ENCODE measurements at places on chromosomes 1 and 21.

DNA sequence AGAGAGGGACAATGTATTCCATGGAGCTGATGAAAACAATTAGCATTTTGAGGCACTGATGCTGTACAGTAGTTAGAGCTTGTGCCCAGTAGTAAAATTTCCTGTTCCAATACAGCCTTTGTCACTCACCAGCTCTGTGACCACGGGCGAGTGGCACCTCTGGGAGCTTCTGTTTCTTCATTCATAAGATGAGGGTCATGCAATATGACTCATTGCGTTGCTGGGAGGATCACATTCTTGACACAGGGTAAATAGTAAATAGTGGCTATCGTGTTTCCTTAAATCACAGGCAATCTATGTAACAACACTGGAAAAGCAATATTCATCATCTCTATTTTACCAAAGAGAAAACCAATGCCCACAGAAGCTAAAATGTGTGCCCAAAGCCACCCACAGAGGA lies 4.5 kb upstream of the LRRC52 start:
- no peak for DNase-seq

DNA sequence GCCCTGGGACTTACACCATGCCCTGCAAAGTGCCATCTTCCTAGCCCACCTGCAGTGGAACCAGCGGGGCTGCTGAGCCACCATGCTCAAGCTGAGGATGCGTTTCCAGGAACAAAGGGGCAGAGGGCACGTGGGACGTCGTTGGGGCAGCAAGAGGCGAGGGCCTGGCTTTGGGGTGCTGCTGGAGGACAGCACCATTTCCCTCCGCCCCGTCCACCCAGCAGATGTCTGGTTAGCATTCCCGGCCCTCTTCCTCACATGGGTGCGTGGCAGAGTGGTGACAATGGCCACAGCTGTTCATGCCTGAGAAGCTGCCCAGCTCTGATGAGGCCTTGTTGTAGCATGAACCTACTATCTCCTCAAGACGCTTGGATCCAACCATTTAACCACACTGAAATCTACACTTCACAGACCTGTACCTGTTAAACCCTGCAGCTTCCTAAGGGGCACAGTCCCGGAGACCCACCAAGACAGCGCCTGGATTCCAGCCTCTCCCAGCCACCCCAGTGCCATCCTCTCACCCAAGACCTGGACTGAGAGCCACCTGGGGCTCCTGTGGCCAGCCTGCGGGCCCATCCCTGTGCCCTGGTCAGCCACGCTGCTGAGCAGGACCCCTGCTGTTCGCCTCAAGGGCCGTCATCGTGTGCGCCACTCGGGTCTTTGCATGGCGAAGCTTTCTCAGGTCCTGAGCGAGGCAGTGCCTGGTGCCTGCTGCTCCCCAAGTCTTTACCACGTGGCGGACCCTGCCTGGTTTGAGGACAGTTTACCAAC lies 33.2 kb downstream of the SLC45A1 start:
- DNase-seq, result no peak

DNA sequence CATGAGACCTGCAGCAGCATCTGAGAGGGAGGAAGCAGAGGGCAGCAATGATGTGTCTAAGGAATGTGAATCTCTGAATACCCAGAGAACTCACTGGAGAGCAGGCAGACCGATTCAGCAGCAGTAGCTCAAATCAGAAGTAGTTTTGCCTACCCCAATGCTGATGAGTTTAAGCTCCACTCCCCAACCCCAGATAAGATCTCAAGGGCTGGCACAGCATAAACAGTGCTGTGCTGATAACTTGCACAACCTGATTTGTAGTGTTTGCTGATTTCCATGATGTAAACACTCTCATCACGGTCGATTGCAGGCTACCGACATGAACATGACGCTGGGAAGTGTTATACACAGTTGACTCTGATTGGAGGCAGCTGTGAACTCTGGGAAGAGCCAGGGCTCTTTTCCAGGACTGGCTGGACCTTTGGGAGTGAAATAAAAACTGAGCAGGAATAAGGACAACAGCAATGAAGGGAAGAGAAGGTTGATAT lies 11.2 kb upstream of the HMGCS2 start:
- no peak for DNase-seq

GRCh38 chr1:214553142-214553710 lies 1.8 kb upstream of the PTPN14 start:
- no peak for DNase-seq

- DNase-seq, result no peak
These were observed 54.6 kb upstream of the PRKACB start for GRCh38 chr1:84089465-84089864.

DNA sequence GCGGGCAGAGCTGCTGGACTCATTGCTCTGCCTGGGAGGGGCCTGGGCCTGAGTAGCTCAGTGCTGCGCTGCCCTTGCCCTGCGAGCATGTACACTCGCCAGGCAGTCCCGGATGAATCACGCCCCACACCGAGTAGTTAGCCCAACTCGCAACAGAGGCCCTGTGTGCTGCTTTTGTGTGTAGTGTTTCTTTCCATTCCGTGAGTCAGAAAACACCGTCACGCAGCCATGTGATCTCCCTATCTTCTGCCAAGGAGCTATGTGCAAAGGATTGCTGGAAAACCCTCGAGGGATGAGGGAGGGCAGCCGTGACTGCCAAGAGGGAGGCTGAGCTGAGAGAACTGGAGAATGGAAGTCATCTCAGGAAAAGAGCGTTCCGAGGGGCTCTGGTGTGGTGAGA lies 37.3 kb downstream of the NENF start:
- no peak for DNase-seq

- no peak for DNase-seq
These were observed 116.1 kb upstream of the DPT start for GRCh38 chr1:168845140-168845539.

DNA sequence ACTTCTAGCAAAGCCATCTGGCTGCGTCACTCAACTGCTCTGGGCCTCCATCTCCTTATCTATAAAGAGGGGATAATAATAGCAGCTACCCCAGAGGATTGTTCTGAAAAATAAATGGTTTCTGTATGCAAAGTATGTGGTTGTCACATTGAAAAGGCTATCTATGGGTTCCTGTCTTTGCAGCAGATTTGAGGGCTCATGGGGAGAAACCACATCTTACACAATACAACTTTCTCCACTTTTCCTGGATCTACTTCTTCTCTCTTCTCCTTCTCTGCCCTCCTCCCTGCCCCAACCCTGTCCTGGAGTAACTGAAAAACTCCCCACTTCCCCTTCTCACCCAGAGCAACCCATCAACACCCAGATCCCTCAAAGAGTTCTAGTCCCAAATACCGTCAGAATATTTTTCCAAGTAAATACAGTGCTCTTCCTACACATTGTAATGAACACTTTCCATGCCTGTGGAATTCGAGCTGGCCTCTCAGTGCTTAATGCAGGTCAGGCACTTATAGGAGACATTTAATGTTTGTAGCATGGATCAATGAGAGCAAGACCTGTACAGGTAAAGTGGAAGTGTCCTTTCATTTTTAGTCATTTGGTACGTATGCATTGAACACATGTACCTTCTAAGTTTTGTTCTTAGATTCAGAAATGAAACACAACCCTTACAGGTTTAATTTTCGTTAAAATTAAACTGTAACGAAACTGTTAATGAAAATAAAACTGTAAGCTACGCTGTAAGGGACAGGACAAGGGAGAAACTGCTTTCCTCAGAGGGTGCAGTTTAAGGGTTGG lies 131.9 kb downstream of the AK5 start:
- DNase-seq, result no peak

- no peak for DNase-seq
These were observed 8.7 kb upstream of the ZNF362 start for GRCh38 chr1:33247545-33247944.

DNA sequence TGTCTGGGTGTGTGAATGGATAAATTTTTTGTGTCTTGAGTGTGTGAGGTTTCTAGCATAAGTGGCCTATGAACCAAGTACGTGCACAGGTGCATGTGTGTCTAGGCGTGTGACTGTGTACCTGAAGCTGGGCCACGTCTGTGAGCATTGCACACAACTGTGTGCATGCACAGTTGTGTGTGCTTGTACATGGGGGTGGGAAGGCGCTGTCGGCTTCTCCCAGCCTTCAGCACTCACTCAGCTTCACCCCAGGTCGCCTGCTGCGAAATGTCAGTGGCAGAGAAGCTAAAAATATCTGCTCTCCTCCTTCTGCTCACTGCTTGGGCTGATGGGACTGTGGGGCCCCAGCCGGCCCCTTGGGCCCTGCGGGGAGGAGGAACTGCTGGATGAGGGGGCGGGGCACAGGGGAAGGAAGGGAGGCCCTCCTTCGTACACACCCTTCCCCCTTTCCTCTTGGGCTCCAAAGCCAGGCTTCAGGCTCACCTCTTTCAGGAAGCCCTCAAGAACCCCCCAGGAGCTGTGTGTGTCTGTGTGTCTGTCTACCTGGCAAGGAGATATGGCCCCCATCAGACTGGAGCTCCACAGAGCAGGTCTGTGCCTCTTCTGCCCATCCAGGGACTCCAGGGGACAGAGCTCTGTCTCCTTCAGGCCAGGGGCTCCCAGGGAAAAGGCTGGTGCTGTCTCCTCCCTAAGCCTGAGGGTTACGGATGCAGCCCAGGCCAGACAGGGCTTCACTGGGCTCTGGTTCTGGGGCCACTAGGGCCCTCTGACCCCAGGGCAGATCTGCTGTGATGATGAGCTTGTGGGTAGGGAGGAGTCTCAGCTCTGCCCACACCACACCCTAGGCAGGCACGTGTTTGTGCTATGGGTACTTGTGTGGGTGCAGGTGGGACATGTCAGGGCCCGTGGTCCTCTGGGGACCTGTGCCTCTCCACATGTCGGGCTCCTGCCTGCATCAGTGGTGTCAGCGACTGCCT lies 35.6 kb upstream of the WASF2 start:
- DNase-seq, result peak; percentile 43

DNA sequence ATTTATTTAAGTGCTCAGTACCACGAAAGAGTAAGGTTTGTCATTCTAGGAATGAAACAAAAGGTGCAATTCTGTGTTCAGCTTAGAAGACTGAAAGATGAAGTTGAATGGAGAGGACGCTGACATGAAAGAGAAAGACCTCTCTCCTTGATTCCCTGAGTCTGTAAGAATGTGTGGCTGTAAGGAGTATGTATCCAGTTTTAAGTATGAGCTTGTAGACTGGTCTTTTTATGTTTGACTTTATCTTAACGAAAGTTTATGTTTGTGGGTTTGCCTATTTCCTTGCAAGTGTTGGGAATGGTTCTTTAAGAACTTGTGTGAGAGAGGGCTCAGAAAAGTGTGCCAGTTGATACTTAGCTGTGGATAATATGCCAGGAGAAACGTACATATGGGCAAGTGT lies 1.4 kb downstream of the CHD1L start:
- no peak for DNase-seq

- no peak for DNase-seq
These were observed 14.3 kb upstream of the BLACAT1 start for GRCh38 chr1:205470131-205470530.

- no peak for DNase-seq
These were observed 10.0 kb downstream of the ECHDC2 start for GRCh38 chr1:52911541-52911940.

- no peak for DNase-seq
These were observed 12.3 kb upstream of the HAX1 start for GRCh38 chr1:154260127-154260526.

DNA sequence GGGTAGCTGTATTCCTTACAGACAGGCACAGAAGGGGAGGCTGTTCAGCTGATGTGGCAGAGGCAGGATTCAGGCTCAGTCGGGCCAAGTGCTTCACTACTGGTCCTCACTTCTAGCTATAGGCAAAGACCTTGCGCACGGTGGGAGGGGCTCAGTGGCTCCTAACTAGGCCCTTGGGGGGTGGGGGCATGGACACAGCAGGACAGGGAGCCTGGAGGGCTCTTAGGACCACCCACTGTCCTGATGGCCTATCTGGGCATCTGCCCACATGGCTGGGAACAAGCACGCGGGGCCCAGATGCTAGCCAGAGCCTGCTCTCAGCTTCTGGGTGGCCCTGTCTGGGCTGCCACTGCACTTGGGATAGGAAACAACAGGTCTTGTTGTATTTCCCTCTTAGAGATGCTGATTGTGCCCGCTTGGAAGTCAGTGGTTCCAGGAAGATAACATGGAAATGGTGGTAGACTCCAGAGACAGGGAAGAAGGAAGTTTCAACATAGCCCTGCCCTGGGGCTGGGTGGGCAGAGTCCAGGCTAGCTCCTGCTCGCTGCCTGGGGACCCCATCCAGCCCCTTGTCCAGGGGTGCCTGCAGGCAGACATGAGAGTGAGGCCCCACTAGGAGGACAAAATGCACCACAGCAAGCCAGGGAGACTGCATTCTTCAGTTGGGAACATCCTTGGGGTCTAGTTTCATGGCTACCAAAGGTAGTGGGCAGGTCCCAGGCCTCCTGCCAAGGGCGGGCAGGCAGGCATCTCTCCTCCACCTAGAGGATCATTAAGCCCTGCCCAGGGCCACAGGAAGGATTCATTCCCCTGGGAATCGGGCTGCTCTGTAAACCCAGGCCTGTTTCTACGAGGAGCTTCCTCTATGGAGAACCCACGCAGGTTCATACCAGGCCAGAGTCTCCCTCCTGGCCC lies 102.5 kb downstream of the BCAR3 start:
- DNase-seq, result no peak

- DNase-seq, result no peak
These were observed 39.6 kb upstream of the COL6A1 start for GRCh38 chr21:45941717-45942546.

DNA sequence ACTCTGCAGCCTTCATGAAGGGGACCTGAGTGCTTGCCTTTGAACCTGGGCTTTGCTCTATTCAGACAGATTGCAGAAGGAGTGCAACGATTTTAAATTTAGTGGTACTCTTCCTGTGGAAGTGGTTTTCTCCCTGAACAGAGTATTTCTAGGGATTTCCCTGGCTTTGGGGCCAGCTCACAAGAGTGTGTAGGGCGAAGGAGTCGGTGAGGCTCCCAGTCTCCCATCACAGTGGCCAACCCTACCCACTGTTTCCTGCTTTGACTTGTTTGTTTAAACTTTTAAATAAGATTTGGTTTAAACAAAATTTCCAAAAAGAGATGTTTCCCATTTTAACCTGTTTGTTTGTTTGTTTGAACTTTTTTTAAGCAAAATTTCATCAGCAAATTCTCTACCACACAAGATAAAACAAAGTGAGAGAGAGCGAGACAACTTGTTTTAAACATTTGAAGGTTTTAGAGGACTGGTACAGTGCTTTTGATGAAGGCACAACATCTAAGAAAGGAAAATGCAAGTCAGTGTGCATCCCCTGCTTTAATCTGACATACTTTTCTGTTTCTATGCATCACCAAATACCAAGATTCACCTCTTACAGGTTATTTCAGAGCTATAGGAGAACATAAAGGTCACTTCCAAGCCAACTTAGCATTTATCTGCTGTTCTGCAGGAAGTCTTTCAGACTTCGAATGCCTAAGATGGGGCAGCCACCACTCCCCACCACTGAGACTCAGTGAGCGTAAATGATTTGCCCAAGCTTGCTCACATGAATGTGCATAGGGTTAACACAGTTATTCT lies 6.6 kb downstream of the SELP start:
- DNase-seq, result no peak

DNA sequence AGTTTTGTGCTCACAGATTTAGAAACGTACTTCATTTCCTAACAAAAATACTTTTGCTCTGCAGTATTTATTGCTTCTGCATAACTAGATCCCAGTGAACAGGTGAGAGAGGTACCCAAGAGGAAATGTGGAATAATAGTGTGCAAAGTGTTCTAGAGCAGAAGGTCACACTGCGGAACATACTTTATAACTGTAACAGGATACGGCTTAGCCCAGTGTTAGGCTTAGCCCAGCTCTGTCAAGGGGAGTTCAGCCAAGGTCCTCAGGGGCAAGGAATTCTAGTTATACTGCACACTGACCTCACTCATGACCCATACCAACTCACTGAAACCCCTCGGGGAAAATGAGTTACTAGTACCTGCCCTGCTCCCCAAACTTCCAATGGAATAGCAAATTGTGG lies 55.3 kb downstream of the PTPN14 start:
- DNase-seq, result no peak
